ENCODE measurements at places on chromosomes 7 and 10.
A peak's percentile ranks its signal among the peaks of the same experiment; 100 is the strongest.

DNA sequence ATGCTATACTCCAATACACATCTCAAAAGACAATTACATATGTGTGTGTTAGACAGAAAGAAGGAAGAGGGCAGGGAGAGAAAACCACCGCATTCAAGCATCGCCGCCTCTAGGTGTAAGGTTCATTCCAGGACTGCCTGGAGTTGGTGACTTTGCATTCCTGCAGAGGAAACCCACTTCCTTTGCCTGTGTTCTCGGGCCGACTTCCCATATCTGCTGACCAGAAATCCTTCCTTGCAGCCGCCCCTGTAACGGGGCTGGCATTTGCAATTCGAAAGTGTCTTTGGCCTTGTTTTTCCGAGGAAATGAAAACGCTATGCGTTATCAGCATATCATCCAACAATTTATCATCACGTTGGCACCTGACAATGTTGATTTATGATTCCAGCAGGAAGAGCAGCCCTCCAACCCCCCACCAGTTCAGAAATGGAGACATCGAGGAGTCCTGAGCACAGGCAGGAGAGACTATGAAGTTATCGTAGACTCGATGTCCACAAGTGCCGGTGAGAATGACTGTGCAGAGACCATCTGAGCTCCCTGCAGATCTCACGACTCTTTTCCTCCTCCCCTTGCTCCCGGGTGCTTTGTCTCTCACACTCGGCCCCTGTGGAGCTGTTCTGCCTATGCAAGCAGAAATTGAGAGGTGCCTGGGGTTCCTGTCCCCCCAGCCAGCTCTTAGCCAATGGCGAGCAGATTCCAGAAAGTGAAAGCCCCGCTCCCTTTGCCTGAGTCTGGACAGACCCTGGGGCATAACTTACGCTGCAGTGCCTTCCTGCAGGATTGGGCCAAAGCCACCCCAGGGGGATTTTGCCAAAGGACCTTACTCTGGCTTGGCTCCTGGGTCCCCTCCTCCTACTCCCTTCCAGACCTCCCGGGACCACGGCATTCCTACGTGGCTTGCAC lies 68.9 kb upstream of the FOXK1 start:
- DNase-seq: no peak

GRCh38 chr10:110568055-110568735 lies 700 bp downstream of the SMC3 start:
- peak; percentile 32 for DNase-seq

- no peak for DNase-seq
Observed at GRCh38 chr10:128336401-128336800, 210.2 kb upstream of the MKI67 start.

- DNase-seq: no peak
Observed at GRCh38 chr10:106043863-106044262, 1120.6 kb downstream of the SORCS1 start.

- DNase-seq: no peak
Observed at GRCh38 chr10:77293347-77293746, 344.3 kb downstream of the KCNMA1 start.

GRCh38 chr7:118054529-118054928 lies 129.4 kb upstream of the LSM8 start:
- DNase-seq: no peak

GRCh38 chr10:132508581-132509443 lies 28.8 kb upstream of the INPP5A start:
- no peak for DNase-seq

DNA sequence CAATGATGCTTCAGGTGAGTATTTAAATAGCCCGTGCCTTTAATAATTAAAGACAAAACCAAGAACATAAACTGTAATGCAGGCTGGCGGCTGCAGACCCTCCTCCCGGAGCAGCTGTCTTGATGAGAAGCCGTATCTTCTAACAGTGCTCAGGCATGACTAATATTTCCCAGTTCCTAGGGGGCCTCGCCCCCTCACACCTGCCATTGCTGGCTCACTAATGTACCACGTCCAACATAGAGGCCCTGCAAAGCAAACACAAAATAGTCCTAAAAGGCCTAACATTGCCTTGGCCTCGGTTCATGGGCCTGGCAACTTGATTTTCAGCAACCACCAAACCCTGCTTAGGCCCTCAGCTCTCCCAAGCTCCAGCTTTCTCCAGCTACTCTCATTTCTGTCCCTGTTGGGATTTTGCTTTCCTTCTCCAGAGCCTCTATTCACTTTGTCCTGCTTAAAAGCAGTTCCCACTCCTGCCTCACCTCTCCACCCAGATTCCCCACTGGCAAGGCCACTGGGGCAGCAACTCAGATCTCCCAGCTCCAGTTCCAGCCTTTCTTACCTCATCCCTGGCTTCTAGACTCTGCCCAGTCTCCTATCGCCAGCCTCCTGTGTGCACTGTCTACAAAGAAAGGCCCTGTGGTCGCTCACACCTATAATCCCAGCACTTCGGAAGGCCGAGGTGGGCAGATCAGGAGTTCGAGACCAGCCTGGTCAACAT lies 16.2 kb downstream of the SORBS1 start:
- no peak for DNase-seq

DNA sequence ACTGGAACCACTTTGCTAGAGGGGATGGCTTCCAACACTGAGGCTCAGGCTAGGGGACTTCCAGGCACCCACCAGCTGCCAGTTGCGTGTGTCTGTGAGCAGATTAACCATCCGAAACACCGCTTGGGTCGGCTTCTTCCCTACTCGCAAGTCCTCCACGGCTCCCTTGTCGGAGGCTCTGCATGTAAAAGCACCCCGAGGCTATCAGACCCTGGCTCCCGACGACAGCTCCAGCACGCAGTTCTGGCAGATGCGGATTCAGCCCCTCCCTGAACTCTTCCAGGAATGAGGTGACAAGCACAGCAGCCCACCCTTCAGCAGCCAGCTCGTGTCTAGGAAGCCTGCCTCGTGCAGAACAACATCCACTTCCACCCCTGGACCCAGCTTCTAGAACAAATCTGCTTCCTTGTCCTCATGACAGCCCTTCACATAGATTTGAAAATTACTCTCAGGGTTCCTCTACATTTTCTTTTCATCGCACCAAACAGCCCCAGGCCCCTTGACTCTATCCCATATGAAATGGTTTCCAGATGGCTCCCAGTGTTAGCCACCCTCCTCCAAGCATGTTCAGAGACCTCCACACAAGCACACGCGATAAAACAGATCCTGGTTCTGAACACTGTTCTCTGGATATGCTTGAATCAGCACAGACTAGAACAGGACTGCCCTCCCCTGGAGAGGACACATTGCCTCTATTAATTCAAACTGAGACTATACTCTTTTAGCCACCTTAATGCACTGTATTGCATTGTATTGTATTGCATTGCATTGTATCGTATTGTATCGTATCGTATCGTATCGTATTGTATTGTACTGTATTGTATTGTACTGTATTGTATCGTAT lies 44.6 kb downstream of the SLIT1 start:
- DNase-seq: no peak

GRCh38 chr10:100509241-100509840 lies 10.3 kb downstream of the SEC31B start:
- DNase-seq: peak; percentile 68

DNA sequence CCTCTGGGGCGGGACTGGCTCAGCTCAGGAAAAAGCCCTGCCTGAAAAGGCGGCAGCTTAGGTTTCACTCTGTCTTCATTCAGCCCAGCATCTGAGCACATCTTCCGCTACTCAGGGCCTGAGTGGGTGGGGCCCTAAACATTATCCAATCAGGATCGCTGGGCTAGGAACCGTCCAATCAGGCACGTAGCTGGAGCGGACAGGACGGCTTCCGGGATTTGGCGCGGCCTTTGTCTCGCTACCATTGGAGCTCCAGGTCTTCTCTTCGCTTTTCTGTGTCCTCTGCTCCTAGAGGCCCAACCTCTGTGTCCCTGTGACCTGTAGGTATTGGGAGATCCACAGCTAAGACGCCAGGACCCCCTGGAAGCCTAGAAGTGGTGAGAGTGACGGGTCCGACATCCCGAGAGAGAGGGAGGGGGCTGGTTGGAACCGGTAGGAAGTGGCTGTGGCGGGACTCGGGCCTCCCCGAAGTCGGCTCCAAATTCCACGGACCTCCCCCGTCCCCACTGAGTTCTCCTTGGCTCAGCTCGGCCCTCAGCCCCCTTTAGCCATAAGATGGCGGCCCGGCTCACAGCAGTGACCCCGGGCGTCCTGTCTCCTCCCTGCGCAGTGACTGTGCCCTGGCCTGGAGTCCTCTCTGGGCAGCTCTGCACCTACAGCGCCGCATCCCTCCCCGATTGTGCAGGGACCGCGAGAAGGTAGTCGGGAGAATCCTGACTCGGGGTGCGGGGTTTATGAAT lies 99.1 kb downstream of the ZNF680 start:
- no peak for DNase-seq

DNA sequence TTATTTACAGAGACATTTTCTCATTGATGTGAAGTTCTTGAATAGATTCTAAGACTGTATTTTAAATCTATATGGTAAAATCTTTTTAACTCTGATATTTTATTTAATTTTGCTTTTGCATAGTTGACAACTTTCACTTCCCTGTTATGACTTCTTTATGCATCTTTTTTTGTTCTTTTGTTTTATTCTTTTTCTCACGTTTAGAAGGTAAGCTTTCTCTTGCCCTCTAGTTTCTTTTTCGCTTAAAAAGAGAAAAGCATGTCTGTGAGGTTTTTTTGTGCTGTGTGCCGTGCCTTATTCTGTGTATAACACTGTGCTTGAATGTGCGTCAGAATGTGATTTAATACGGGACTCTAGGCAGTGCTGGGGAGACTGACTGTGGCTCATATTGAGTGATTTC lies 74.7 kb downstream of the AP3M1 start:
- no peak for DNase-seq

DNA sequence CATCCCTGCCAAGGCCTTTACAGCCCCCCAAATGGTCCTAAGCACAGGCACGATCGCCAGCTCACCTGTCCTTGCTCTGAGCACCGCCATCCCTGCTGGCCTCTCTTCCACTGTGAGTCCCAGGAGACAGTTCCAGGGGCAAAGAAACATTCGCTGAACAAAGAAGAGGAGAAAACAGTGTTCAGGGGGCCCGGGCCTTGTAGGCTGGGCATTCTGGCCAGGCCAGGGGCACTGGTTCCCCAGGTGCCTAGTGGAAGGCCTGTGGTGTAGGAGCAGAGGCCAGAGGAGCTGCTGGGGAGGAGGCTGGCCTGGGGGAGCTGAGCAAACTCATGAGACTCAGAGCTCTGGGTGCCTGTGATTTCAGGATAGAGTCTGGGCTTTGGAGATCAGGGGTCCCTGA lies 22.6 kb downstream of the AQP1 start:
- DNase-seq: no peak

DNA sequence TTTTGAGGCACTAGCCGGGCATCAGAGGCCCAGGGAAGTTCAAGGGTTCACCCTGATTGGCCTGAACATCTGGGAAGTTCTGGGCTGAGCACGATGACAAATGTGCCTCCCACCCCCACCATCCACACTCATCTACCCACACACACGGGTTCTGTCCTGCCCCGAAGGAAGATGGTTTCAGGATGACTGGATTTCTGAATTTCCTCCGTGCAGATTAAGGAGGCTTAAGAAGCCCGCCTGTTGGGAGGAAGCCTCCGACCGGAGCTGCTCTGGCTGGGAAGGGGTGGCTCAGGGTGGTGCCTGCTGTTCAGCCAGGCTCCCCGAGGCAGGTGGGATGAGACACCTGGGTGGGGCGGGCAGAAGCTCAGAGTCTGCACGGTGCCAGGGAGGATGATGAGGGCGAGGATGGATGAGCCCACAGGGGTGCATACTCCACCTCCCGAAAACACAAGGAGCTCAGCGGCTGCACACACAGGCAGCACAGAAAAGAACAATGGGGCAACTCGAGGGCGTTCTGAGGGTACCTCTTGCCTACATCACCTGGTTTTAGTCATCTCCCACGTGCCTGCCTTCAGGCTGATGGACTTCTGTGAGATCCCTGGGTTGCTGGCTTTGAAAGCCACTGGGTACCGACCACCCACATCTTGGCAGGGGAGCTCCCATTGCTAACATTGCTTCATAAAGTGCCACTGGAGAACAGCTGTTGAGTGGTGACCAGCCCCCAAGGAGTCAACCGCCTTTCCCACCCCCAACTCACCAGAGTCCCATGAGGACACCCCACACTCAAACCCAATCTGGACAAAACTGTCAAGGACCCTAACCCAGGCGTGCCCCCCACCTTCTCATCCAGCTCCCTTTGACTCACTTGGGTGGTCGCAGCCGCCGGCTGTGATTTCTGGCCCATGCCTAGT lies 41.2 kb downstream of the CALML3 start:
- DNase-seq: no peak

DNA sequence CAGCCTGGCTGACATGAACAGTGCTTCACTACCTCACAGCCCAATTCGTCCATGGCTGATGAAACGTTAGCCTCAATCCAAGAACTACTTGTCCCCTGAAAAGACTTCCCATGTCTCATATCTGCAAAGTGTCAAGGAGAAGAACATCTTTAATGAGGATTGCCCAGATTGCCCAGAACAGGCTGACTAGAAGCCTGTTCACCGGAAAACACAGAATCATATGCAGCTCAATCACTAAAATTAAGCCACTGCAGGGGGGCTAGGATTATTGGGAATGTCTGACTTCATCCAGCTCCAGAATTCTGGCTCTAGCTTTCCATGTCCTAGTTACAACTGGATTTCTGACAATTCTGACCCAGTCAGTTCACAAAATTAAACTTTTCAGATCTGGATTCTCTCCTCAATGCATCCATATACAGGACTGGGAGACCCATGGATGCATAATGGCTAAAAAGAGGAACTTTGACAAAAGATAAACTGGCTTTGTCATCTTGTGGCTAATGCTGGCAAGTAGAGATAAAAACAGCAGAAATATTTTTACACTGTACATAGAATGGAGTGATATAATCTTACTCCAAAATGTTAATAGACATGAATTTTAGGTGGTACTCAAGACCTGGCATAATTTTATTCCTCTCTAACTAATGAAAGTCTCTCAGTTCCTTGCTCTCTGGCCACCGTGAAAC lies 467.0 kb upstream of the POT1 start:
- no peak for DNase-seq

DNA sequence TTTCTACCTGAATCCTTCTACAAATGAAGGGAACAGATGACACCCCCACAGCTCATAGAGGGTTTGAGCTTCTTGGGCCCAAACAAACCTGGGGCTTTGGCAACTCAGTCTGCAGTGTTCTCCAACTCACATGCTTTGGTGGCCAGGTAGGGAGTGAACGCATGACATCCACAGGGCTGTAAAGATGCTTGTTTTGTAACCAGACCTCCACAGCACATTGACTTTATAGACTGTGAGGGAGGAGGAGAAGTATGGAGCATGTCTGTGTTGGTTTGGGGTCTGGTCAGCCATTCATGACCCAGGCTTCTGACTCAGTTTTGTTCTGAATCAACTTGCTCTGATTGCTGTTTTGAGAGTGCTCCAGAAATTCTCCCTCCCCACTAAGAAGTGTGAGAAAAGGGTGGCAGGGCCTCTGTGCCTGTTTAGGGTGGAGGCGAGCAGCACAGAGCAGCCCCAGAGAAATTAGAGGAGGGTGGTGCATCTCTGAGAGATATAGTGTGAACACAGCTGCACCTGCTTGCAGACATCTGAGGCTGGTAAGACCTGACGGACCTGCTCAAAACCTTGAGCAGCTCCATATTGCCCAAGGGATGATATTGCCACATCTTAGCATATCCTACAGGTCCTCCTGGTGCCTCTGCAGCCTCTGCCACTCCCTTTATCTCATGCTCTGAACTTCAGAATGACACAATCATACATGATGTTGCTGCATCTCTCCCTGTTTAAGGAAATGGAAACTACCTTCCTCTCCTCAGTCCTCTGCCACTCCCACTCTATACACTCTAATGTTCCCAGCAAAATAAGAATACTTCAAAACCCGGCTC lies 287.7 kb downstream of the ABCA13 start:
- DNase-seq: no peak

- DNase-seq: no peak
Observed at GRCh38 chr10:127926455-127926854, 19.6 kb downstream of the PTPRE start.
